ENCODE measurements at places on chromosomes 16 and 17.

DNA sequence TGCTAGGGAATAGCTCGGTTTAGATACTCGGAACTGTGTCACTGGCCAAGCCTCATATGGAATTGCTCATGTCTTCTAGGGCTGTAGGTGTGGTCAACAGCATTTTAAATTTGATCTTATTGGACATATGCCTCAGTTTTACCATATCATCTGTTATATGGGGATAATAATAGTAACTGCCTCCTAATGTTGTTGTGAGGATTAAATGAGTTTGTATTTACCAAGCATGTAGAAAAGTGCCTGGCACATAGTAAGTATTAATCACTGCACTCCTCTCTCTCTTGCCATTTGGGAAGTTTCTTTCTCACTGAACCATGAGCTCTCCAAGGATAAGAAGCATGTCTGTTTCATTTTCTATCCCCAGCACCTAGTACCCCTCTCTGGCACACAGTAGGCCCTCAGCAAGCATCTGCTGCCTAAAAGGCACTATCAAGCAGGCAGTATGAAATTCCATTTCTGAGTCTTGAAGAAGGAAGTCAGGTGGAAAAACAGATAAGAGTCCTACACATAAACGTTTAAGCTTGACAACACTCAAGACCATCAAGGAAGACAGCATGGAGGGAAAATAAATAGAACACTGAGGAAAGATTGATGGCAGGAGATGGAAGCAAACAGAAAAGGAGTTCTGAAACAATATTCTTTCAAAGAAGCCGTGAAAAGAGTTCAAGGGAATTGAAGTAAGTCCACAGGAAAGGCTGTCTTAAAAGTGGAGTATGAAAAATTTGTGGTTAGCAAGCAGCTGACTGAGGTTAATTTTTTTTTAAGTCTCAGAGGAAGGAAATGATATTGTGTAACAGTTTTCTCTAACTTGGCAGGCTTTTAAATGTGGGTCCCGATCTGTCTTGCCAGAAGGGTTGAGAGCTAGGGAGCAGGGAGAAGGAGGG is 2.2 kb upstream of the ATP6V0A1 start:
- DNase-seq = no peak

DNA sequence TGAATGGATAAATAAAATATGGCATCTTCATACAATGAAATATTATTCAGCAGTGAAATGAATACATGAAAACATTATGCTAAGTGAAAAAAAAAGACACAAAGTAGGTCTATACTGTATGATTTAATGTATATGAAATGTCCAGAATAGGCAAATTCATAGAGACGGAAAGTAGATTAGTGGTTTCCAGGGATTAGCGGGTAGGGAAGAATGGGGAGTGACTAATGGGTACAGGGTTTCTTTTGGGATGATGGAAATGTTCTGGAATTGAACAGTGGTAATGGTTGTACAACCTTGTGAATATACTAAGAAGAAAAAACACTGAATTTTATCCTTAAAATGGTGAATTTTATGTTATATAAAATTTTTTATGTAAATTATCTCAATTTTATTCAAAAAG is 8.5 kb upstream of the MYCBPAP start:
- no peak for DNase-seq

DNA sequence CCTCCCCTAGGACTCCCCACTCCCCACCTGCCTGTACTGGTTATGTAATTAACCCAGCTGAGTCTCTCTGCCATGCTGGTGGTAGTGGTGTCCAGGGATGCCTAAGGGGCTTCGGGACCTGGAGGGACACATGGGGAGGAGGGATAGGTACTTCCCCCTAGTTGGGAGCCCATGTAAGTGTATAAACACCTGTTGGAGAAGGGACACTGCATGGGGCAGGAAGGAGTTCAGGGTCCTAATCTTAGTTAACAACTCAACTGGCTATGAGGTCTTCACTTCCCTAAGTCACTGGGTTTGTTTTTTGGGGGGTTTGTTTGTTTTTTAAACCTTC is 1.3 kb downstream of the RASL10B start:
- DNase-seq = no peak

DNA sequence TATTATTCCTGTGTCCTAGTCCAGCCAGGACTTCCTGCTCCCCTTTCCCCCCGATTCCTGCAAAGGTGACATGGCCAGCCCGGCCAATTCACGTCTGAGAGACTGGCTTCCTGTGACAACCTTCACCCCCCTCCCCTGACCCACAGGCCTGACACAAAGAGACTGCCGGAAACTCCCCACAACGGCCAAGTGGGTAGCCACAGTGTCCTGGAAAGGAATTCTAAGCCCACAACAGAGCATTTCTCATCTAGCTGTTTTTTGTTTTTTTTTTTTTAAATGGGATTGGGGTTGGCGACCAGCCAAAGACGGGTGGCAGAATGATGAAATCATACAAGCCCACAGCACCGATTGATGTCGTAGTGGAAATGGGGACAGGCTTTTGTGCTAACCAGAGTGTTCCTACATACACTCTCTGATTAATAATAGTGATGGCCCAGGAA is 2.8 kb upstream of the XAF1 start:
- no peak for DNase-seq

GRCh38 chr17:79984877-79985276 is 50.8 kb downstream of the TBC1D16 start:
- DNase-seq = no peak

DNA sequence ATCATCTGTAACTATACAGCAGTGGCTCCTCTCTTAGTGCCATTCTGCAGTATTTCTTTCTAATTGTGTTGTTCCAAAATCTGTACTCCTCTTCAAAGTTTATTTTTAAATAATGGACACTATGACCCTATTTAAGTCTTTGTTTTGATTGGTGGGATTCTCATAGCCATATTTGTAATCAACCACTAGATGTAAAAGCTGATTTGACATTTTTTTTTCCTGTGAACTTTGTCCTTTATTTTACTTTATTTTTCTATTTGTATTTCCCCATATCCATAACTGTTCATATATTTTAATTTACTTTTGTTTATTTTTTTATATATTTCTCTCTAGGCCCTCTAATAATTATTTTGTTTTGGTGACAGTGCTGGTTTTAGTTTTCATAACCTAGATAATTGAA is 544.4 kb downstream of the KCNJ2 start:
- DNase-seq = no peak

DNA sequence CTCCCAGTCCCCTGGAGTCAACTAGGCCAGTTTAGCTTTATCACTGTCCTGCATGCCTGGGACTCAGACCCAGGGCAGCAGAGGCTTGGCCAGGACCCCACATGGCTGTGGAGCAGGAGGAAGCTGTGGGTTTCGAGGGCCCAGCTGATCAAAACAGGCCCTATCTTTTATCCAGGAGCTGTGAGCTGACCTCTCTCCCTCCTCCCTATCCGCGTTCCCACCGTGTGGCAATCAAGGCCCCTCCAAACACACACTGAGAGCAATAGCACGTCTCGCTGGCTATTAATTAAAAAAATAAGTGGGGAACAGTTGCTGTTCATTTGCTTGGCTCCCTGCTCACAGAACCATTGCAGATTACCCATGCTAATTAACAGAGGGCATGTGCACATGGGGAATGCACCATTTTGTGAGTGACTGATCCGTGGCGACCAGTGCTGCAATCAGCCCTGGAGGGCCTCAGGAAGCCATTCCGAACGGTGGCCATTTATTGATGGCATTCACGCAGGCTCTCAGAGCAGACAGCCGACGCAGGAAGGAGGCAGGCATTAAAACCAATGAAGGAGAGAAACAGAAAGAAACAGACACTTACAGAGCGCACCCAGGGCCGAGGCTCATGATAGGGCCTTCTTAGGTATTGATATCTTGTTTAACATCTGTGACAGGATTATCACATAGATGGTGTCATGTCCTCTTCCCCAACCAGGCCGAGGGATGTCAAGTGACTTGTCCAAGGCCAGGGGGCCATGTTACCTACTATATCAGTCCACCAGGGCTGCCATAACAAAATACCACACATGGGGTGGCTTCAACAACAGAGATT is 157.1 kb downstream of the KATNIP start:
- DNase-seq = no peak

- no peak for DNase-seq
Measured at GRCh38 chr17:37026531-37026869, 77.7 kb downstream of the AATF start.

GRCh38 chr16:83366228-83366627 is 441.6 kb upstream of the HSBP1 start:
- DNase-seq = no peak

GRCh38 chr16:88610909-88611812 is 27.2 kb upstream of the IL17C start:
- no peak for DNase-seq

GRCh38 chr17:55510986-55511721 is at the start of gene SMIM36:
Gene SMIM36, minus strand, starts transcription at chr17:55511452.
- DNase-seq = no peak

DNA sequence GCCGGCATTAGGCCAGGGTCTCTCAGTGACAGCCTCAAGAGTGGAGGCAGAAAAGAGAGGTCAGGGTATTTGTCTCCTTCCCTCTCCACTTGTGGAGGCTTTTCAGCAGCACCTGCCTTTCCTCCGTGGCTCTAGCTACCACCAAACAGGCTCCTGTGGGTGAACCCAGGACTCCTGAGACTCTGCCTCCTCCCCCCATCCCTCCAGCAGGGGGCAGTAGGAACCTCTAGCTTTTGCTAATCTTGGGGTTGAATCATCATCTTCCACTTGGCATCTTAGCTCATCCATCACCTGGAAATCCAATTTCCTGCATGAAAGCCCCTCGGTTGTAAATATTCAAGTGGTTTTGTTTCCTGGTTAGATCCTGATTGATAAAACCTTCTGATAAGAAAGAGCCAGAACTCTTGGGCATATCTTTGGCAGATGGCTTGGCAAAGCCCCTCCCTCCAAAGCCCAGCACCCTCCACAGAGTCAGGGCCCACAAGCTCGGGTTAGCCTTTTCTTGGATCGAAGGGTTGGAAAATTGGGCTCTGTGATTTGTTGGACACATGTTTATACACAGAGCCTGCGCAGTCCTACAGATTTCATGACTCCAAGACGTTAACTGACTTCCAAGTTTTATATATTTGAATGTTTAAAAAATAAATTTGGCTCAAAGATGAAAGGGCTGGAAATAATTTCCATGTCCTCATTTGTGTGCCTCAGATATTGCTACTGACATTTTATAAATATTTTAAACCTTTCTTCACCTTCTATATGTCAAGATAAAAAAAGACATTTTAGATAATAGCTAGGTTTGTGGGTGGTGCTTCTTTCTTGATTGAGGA is 322.1 kb downstream of the MAP2K4 start:
- DNase-seq = peak; percentile 42

DNA sequence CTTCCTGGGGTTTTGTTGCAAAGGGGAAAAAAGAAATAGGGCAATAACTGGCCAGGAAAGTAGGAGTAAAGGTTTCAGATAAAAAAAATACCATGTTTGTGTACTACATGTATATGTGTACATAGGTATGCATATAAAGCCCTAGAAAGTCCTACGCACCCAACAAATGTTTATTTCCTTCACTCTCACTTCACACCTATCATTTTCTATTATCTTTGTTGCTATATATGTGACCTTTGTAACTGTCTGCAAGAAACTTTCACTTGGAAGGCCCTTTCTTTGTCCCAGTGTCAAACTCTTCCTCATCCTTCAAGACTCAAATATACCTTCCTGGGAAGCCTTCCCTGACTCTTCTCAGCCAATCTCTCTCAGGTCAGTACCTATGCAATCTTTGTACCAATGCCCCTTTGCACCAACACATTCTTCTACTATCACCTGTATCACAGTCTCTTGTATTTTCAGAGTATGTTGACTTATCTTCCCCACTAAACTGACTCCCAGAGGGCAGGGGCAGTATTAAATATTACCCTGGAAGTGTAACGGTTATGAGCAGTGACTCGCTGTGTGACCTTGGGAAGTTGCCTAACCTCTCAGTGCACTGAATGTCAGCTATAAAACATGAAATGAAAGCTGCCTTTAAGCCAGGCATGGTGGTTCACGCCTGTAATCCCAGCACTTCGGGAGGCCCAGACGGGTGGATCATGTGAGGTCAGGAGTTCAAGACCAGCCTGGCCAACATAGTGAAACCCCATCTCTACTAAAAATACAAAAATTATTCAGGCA is 6.5 kb downstream of the XPO6 start:
- DNase-seq = no peak

- DNase-seq = no peak
Measured at GRCh38 chr16:72924927-72925630, 122.8 kb downstream of the ZFHX3 start.

GRCh38 chr16:29862383-29862883 is 593 bp downstream of the CDIPT start:
- no peak for DNase-seq

DNA sequence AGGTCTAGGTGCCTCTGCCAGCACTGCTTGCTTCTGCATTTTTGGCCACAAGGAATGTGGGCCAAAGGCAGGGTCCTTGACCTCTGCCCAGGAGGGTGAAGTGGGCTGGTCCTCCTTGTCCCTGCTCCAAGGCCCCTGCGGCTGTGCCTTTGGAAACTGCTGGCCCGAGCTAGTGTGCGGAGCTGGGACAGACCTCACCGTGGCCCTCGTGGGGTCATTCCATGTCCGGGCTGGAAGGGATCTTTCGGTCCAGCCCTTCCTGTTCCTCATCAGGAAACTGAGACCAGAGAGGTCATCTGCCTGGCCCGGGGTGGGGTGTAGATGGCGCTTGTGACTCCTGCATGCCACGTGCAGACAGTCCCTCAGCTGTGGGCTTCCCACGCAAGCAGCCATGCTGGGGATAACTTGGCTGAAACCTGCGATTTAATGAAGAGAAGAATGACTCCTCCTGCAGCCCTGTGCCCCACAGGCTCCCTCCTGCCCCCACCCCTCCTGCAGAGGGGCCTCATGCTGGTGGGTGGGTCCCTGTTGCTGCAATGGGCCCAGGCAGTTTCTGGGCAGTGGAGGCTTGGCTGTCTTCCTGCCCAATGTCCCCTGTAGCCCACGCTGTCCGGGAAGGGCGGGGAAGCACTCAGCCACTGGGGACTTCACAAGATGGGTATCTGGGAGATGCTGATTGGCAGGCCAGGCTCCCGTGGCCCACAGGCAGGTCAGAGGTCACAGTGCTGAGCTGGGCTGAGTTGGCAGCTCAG is 245.2 kb downstream of the SEC14L1 start:
- peak; percentile 37 for DNase-seq

- peak; percentile 1 for DNase-seq
Measured at GRCh38 chr16:49158029-49158642, 123.5 kb downstream of the CBLN1 start.

DNA sequence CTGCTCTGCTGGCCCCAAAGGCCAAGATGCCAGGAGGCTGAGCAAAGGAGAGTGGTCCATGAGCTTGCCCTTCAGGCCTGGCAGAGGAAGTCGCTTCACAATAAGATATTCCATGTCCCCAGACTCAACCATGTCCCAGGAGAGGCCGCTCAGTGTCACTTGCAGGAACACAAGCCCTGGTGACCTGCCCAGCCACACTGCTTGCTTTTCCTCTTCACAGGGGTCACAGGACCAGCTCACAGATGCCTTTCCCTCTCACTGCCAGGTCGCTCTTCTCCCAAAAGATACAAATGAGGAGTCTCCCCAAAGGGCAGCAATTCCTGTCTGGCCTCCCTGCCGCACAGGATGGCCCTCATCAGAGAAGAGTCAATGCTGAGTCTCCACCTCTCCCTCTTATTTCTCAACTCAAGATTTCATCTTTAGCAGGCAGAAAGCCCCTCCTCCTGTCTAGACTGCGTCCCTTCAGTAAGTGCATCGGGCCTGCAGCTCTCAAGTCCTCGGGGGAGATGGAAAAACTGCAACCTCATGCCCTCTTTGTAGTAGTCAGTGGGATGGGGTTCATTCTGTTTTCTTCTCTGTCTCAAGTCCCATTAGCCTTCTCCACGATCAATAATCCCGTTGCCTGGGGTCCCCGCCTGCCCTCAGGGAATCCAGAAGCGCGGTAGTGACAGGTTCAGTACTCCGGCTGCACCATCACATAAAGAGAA is 5.0 kb downstream of the JUP start:
- DNase-seq = no peak

GRCh38 chr16:57477531-57478202 is 8.6 kb downstream of the DOK4 start:
- no peak for DNase-seq

GRCh38 chr16:30054451-30054850 is 11.1 kb upstream of the ALDOA start:
- no peak for DNase-seq
